ENCODE measurements at places on chromosomes 6 and 20.

DNA sequence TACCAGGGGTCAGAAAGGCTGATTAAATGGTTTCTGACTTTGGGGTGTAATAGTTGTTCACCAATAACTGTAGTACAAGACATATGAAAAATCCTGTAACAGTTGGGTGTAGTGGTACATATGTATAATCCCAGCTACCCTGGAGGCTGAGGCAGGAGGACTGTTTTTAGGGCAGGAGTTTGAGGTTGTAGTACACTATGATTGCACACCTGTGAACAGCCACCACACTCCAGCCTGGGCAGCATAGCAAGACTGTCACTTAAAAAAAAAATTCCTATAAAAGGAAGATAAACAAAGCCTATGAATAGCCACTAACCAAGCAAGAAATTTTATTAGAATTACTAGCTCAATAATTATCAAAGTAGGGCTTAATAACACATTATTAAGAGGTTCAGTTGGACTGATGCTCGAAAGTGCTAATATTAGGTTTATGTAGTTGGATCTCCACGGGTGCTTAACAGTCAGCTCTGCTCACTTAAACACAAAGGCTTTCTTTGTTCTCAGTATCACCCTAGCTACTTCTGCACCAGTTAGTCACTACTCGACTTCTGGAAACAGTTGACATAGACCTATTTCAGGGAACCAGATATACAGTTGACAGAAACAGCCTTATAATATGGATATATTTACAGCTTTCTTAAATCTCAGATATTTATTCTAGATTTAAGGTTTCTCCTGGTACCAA, 113.0 kb downstream of the MTFR2 start:
- no peak for DNase-seq

DNA sequence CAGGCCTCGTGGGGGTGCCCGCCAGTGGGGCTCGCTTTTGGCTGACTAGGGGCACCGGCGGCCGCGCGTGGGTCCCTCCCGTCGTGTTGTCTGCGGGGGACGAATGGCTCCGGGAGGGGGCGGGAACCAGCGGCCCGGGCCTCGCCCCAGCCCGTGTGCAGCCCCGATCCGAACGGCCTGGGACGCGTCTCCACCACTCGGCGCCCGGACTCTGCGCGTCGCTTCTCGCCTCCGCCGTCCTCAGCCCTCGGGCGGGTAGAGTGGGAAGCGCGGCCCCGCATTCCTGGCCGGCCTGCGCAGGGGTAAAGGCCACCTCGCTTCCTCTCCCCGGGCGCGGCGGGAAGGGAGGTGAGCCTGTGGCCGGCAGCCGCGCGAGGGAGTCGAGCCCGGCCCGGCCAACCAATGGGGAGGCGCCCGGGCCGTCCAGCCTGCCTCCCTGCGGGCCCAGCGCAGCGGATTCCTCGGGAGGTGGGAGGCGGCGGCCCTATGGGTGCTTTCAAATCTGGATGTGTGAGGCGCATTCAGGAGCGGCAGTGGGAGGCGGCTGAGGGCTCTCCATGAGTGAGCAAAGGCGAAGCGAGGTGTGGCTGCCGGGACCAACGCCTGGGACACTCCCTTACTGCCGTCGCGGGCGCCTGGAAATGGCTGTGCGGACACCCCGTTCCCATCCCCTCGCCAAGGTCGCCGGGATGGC, 1.1 kb upstream of the ZBTB46 start:
- DNase-seq, result no peak

DNA sequence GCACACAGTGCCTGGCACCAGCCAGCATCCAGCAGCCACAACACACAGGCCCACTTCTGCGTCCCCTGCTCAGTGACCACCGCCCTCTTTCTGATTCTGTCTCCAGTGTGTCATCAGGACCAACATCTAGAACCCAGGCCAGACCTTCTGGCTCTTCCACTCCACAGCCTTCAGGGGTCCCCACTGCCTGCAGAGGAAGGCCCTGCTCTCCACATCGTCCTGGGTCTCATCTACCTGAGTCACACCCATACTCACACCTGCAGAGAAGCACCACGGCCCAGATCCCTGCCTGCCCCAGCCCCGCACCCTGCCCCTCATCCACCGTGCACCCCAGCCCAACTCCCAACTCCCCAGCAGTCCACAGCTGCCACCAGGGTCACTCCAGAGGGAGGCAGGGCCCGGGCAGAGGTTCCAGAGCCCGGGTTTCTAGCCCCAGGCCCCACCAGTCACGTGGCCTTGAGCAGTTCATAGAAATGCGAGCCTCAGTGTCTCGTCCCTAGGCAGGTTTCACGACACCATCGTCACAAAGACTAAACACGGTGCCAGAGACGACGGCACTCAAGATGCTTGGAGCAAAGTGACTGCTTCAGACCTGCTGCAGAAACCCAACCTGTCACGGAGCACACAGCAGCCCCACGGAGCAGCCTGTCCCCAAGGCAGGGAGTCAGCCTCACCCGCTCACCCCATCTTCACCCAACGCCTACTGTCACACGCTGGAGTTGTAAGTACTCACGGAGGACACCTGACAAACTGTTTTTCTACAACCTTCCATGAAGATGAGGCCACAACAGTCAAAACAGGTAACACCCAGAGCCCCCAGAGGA, 16.1 kb downstream of the TAF4 start:
- DNase-seq, result no peak

- DNase-seq, result no peak
Observed at GRCh38 chr6:24990236-24990845, 54.6 kb upstream of the RIPOR2 start.

- no peak for DNase-seq
Observed at GRCh38 chr6:107712237-107712664, 111.9 kb downstream of the SCML4 start.

GRCh38 chr20:45456632-45457031, 12.9 kb upstream of the WFDC2 start:
- peak; percentile 18 for DNase-seq

DNA sequence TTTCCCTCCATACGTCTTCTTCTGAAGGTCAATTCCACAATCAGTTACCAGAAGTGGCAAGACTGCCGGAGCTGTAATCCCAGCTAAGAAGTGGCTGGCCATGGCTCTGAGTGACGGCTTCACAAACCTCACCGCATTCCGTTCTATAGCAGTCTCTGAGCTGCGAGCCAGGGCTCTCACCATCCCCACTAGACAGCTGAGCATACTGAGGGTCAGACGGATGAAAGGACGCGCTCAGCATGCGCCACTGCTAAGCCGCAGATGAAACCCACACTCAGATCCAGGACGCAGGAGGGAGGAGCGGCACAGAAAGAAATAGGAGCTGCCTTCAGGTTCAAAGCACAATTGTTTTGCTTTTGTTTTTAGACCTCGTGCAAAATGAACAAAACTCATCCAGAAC, 97.9 kb downstream of the ANKRD60 start:
- DNase-seq, result no peak

DNA sequence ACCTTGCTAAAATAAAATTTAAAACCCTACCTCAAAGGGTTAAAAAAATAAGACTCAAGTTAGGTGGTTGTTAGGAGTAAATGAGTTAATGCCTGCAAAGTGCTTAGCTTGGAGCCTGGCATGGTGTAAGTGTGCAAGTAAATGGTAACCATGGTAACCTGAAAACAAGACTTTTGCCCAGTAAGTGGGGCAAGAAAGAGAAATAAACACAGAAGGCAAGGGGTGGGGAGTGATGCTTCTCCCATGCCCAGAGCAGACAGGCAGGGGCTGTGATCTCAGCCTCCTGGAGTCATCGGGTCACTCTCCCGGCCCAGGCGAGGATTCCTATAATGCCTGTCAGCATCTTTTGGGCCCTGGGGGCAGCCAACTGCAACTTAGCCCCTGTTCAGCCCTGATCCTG, 59.2 kb upstream of the SLC32A1 start:
- no peak for DNase-seq

- no peak for DNase-seq
Observed at GRCh38 chr6:133333852-133334251, 92.7 kb downstream of the EYA4 start.

DNA sequence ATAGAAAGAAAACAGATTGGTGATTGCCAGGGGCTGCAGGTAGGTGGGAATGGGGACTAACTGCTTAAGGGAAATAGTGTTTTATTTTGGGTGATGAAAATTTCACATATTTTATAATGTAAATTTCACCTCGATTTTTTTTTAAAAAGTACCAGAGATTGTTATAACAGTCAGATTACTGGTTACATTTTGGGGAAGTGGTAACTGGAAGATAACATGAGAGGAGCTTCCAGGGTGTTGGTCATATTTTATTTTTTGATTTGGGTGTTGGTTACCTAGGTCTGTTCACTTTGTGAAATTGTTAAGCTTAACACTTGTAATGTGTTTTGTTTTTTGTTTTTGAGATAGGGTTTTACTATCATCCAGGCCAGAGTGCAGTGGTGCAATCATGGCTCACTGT, 17.2 kb upstream of the CRIP3 start:
- no peak for DNase-seq

- DNase-seq, result no peak
Observed at GRCh38 chr20:60191014-60191413, 232.8 kb downstream of the CDH26 start.

- no peak for DNase-seq
Observed at GRCh38 chr20:34468951-34469350, 47.3 kb upstream of the DYNLRB1 start.

DNA sequence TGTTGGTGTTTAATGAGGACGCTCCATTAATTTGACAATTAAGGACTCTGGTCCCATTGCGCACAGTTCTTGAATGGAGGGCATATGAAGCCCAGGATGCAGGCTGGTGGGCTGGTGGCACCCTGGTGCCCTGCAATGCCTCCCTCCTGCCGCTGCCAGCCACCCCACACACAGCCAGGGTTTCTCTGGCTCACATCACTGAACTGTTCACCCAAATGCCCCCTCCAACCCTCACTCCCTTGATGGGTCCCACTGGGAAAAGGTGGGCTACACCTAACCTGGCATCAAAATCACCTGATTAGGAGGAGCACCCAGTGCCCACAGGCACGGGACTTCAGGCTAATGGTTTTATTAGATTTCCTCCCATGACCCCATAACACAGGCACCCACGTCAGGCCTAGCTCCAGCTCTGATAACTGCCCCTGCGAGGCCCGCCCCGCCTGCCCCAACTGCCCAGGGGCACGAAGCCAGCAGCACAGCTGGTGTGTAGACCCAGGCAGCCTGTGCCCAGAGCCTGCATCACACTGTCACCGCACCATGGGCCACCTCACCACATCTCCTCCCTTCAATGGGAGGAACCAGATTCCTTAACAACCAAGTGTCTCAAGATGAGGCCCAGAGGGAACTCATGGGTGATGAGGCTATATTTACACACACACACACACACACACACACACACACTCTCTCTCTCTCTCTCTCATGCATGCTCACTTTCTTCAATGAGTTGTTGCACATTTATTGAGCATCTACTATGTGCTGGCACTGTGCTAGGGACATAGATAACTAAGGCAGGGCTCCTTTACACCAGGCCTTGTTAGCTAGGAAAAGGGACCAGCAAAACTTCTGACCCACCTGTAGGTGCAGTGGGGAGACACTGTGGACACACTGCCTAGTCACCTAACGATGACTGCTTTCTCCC, 107.3 kb downstream of the NOL4L start:
- DNase-seq, result no peak

GRCh38 chr6:95318137-95318536, 259.2 kb upstream of the MANEA start:
- DNase-seq, result no peak

- peak; percentile 59 for DNase-seq
Observed at GRCh38 chr6:11710311-11710761, 68.3 kb downstream of the ADTRP start.

DNA sequence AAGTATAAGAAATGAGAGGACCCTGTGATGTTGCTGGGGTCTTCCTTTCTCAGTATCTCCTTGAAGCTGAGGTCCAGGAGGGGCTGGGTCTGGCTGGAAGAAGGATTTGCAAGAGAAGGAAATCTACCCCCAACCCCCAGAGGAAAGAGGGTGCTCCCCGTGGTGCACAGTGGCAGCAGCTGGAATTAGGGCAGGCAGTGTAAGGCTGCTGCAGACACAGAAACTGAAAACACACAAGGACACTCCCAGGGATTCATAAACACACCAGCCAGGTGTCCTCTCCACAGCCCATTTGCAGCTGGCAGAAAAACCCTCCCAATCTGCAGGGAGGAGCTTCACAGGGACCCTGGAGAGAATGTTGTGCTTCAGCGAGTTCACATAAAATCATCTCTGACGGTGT, 297.2 kb downstream of the CDH26 start:
- no peak for DNase-seq

GRCh38 chr6:154041001-154041400, 2.0 kb downstream of the OPRM1 start:
- no peak for DNase-seq

DNA sequence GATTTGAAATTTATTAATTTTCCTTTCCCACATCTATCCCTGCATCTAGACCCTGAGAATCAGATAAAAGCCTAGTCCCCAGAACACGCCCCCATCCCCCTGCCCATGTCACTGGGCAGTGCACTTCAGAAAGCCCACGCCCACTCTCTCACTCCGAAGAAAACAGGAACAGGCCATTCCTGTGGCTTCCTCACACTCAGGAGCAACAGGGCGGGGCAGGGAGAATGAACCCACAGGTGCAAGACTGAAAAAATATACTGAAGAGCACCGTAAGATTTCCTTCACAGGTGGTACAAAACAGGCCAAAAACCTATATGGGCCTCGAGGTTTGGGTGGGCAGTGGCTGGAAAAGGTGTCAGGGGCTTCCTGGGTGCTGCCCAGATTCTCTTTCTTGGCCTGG, 3.4 kb downstream of the OXT start:
- DNase-seq, result no peak

DNA sequence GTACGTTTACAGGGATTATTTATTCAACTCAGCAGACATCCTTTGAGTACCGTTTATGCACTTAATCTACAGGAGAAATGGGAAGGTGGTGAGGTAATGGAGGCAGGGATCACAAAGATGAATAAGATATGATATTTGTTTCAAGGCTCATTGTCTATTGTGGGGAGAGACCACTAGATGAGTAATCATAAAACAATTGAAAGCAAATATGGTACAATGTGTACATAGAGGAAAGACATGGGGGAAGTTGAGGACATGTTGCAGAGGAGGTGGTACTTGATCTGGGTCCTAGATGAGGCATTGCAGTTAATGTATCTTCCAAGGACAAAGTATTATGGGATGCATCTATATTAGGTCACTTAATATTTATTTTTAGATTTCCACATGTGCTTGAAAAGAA, 13.7 kb upstream of the CDC5L start:
- no peak for DNase-seq

- no peak for DNase-seq
Observed at GRCh38 chr20:1669304-1669703, 11.7 kb upstream of the SIRPG start.

GRCh38 chr6:30055513-30055912, 5.6 kb upstream of the POLR1H start:
- DNase-seq, result no peak

DNA sequence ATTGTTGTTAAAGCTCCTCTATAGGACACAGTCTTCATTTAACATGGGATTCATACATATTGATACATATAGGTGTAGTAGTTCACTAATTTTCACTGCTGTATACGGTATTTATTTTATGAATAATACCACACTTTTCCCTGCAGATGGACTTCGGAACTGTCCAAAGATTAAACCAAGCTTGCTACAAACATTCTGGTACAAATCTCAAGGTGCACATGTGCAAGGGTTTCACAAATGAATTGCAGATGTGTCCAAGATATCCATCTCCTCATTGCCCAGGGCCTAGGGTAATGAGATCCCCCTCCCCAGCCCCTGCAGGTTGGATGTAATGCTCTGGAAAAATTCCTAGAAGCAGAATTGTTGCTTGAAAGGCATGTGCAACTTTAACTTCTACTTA, 31.4 kb downstream of the DTNBP1 start:
- no peak for DNase-seq

GRCh38 chr6:137165375-137166246, 7.8 kb downstream of the IL22RA2 start:
- DNase-seq, result peak; percentile 58

- DNase-seq, result no peak
Observed at GRCh38 chr6:17396256-17396655, 2.9 kb downstream of the CAP2 start.

GRCh38 chr6:101741474-101742171, 348.1 kb downstream of the GRIK2 start:
- DNase-seq, result no peak

All from activated naive CD4-positive, alpha-beta T cell treated with Interleukin-2 at 50 U/mL for 16 hours (primary cell).